ENCODE measurements at places on chromosomes 13 and 19. TPM values are rescaled to one million over a fixed set of nuclear protein-coding genes. Genes with fewer than 3 reads are reported as not detected.

The MAP4K1 gene
- 12.1 TPM for total RNA-seq

The CIC gene
- 76.7 TPM for total RNA-seq

The ENOX1 gene
- total RNA-seq = 0.69 TPM

The PEX11G gene
- total RNA-seq = 3.6 TPM

The ZBTB32 gene
- total RNA-seq = 0.23 TPM

The ZNF324B gene
- 6.9 TPM for total RNA-seq
